Stimulated activated CD4-positive, alpha-beta T cell treated with anti-CD3 and anti-CD28 coated beads, TNF-alpha, amount 100 ng/mL, for 1 hour (primary cell): ENCODE measurements at places on chromosomes 4 and X.

GRCh38 chr4:41678086-41678816, 70.3 kb downstream of the PHOX2B start:
- no peak for DNase-seq

- no peak for DNase-seq
Observed at GRCh38 chr4:175807547-175807946, 4.5 kb downstream of the GPM6A start.

DNA sequence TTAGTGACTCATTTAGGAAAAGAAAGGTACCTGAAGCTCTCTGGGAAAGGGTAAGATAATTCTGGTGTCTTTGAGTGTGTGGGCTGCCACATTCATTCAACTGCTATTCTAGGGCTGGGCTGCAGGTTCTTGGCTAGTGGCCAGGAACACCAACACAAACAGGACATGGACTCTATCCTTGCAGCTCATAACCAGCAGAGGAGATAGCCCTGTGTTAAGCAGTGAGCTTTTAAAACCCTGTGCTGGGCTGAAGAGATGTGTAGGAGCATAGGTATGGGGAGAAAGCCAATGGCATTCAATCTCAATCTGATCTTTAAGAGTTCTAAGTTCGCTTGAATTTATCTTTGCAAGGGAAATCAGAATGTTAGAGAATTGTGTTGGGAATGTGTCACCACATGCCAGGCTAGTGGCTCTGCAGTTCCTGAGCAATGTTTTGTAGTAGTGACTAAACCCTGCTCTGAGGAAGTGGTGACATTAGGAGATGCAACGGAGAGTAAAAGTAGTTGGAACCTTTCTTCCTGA, 39.2 kb downstream of the SGMS2 start:
- no peak for DNase-seq

DNA sequence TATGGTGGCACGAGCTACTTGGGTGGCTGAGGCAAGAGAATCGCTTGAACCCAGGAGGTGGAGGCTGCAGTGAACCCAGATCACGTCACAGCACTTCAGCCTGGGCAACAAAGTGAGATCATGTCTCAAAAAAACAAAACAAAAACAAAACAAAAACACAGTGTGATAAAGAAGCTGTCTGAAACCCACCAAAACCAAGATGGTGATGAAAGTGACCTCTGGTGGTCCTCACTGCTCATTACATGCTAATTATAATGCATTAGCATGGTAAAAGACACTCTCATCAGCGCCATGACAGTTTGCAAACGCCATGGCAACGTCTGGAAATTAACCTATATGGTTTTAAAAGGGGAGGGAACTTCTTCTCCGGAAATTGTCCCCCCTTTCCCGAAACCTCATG, 29.4 kb upstream of the OPHN1 start:
- no peak for DNase-seq

DNA sequence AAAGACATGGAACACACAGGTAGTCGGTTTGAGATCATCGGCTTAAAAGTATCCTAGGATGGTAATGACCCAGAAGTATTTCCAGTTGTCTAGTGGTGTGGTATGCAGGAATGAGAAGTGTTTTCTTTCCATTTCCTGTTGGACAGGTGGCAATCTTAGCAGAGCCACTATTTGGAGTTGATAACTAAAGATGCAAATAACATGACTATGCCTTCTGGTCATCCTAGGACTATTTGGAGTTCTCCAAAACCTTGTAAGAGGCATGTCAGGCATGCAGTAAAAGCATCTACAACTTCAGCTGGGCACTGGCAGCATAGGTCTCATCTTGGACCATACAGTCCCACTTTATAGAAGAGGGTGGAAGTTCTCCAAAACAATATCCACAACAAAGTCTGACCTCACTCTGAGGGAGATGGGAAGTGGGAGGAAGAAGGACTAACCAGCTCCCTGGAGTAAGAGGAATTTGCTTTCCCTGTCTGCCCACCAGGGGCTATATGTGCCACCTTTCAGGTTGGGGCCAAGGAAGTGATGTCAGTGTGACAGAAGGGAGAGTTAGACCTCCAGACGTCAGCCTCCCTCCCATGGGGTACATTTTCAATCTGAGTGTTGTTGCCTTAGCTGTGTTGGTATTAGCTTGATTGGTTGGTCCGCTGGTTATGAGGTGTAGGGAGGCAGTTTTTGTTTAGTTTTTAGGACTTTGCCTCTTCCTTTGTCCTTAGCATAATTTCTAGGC, 101.2 kb upstream of the MYOZ2 start:
- DNase-seq, result no peak

- DNase-seq, result no peak
Observed at GRCh38 chr4:68175562-68176155, 46.0 kb upstream of the TMPRSS11F start.

- DNase-seq, result no peak
Observed at GRCh38 chr4:181835348-181835747, 407.9 kb upstream of the TENM3 start.

DNA sequence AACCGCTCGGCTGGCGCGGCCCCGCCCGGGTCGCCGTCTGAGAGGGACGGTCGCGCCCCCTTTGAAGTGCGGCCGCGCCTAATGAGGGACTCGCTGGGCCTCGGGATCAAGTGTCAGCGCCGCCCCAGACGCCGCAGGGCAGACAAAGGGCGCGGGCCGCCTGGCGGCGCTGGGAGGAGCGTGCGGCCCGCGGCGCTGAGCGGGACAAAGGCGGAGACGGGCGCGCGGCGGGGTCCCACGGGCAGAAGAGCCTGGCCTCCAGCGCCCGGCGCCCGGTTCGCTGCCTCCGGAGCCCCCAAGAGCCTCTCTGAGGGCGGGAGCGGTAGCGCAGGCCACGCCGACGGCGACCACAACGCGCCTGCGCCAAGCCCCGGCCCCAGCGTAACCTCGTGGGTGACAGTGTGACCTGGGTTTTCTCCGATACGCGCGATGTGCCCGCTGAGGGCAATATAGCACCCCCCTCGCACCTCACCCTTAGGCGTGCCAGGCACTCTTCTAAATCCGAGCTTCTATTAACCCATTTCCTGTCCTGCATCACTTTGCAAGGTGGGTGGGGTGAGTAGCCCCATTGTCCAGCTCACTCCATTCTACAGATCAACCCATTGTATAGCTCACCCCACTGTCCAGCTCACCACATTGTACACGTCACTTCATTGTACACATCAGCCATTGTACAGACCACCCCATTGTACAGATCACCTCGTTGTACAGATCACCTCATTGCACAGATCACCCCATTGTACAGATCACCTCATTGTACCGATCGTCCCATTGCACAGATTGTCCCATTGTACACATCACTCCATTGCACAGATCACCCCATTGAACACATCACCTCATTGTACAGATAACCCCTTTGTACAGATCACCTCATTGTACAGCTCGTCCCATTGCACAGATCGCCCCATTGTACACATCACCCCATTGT, 33.7 kb upstream of the STX18 start:
- DNase-seq, result peak; percentile 57

DNA sequence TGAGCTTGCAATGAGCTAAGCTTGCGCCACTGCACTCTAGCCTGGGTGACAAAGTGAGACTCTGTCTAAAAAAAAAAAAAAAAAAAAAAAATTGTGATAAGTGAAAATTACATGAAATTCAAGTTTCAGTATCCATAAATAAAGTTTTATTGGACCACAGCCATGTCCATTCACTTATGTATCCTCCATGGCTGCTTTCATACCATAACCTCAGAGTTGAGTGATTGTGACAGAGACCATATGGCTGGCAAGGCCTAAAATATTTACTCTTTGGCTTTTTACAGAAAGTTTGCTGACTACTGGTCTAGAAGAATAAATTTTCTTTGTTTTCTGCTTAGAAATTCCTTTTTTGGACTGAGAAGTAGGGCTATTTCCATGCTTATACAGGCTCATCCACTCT, 11.8 kb upstream of the SHISA3 start:
- no peak for DNase-seq
